Caco-2 (cell line): ENCODE measurements at places on chromosomes 16 and 17. TPM values are rescaled to one million over a fixed set of nuclear protein-coding genes. Genes with fewer than 3 reads are reported as not detected.

The PEMT gene
- total RNA-seq = 29.5 and 32.1 TPM in 2 replicates

DNA sequence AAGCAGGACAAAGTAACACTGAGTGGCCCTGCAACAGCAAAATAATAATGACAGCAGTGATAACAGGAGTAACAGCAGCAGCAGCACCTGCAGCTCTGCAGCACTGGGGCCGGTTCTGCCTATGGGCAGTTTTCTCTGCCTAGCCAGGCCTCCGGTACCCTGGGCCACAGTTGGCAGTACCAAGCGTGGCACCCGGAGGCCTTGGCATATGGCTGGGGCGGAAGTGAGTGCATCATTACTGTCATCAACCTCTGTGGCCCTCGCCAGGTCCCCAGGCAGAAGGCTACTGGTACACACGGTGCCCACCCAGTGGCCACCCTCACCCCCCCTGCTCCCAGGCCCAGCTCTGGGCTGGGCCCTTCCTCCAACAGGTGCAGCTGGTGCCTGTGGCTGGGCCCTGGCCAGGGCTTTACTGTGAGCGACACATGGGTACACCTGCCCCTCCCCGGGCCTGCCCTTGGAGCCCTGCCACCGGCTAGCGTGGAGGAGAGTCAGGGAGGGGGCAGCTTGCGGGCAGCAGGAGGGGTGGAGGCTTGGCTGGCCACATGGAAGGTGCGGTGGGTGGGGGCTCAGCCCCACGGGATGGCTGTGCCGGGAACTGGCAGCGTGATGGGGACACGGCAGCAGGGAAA is 3.0 kb downstream of the KCNJ12 start:
- DNase-seq = no peak

The EME1 gene
- 43.5 and 48.5 TPM in 2 replicates for total RNA-seq

DNA sequence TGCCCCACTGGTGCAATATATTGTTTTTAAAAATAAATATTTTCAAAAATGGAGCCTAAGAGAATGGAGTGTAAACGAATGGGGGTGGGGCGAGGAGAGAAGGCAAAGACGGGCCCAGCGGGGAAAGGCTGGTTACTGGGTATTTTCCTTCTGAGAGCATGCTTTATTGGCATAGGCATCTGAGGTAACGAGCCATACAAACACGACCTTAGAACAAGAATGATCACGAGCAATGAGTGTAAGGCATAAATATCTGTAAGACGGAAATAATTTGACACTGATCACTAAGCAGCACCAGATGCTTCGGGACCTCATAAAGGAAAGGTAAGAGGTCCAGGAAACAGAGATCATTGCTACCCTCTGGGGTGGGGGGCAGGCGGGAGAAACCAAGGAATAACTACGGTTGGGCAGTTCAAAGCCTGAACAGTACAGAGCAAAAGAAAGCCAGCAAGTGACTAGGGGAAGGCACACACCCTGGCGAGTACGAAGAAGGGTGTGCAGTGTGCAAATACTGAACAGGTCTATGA is 959 bp downstream of the SSH2 start:
- DNase-seq = no peak

GRCh38 chr17:39213852-39214251 is 11.9 kb downstream of the STAC2 start:
- DNase-seq = no peak

- DNase-seq = no peak
These were observed 23.9 kb upstream of the TMEM98 start for GRCh38 chr17:32903774-32904673.

- DNase-seq = peak; percentile 61
These were observed 18.1 kb upstream of the BCO1 start for GRCh38 chr16:81220349-81220748.

The OR1A1 gene
- total RNA-seq = not detected in 2 replicates

DNA sequence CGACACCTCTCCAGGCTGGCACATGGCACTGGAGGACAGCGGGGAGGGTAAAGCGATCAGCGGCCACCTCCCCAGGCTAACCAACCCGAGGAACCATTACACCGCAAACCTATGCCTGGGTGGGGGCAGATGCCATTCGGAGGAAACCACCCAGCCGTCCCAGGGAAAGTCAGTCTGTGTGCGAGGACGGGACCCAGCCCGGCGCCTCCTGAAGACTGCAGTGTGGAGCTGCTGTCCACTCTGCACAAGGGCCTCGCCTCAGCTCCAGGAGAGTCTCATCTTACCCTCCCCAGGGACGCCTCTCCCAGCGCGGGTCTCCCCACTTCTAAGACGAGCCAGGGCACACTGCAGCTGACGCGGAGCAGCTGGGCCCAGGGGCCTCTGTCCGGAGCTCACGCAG is 8.0 kb downstream of the SLC38A10 start:
- no peak for DNase-seq

GRCh38 chr16:4253394-4254150 is 11.7 kb upstream of the SRL start:
- DNase-seq = peak; percentile 98

The FAM83G gene
- total RNA-seq = 24.3 and 28.1 TPM in 2 replicates

DNA sequence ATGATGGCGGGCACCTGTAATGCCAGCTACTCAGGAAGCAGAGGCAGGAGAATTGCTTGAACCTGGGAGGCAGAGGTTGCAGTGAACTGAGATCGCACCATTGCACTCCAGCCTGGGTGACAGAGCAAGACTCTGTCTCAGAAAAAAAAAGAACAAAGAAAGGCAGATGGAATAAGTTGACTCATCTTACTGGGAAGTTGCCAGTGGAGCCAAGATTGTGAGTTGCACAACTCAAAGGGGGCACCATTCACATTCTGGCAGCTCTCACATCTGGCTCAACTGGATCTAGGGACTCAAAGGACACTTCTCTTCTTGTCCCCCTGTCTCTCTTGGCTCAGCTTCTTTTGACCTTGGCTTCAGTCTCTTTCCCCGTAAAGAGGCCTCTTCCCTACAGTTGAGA is 53.7 kb upstream of the ETV4 start:
- DNase-seq = no peak

The STAC2 gene
- total RNA-seq = 0.09 TPM in 1 of 2 replicates, not detected in the other

DNA sequence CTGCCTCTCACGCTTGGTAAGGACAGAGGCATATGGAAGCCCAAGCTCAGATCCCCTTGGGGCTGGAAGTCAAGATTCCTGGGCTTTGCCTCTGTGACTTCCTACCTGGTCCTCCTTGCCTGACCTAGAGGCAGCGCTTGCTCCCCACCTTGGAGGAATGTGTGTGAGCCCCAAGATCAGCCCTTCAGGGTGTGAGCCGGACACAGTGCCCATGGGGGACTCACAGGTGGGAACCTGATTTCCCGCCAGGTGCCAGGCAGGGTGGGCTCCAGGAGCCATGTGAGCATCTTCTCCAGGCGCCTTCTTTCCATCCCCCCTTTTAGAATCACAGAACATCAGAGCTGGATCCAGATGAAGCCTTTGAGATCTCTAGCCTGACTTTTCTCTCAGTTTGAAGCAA is 10.2 kb downstream of the CD300LG start:
- peak; percentile 25 for DNase-seq

The ITGB3 gene
- 0.48 and 1.2 TPM in 2 replicates for total RNA-seq

The TP53TG3 gene
- not detected in 2 replicates for total RNA-seq

GRCh38 chr16:53372992-53373871 is 61.0 kb upstream of the RBL2 start:
- DNase-seq = peak; percentile 90

GRCh38 chr16:12613131-12613991 is 190.3 kb downstream of the CPPED1 start:
- DNase-seq = peak; percentile 89

GRCh38 chr16:74029115-74029792 is 267.4 kb upstream of the PSMD7 start:
- no peak for DNase-seq
